Caco-2 (cell line): ENCODE measurements at places on chromosomes 6 and 20. TPM values are rescaled to one million over a fixed set of nuclear protein-coding genes. Genes with fewer than 3 reads are reported as not detected.

PCMTD2 gene
- 79.5 and 101 TPM in 2 replicates for total RNA-seq

TTK gene
- 37.4 and 40.0 TPM in 2 replicates for total RNA-seq

PDE7B gene
- not detected in 2 replicates for total RNA-seq

FAM217A gene
- not detected in 2 replicates for total RNA-seq
